ENCODE measurements at places on chromosomes 13 and 19. TPM values are rescaled to one million over a fixed set of nuclear protein-coding genes. Genes with fewer than 3 reads are reported as not detected.

Gene ZNF443
- total RNA-seq, result 2.3 TPM

Gene ZNF791
- 12.2 TPM for total RNA-seq

Gene CERS1
- total RNA-seq, result 1.5 TPM

Gene CAPN12
- 0.50 TPM for total RNA-seq

- no peak overlapping the region for H3K27ac ChIP-seq
- DNase-seq, result no peak
- H3K4me1 ChIP-seq, result no peaks in the 10 kb centered on the region
- H3K36me3 ChIP-seq, result no peaks in the 10 kb centered on the region
- no peak overlapping the region for H3K4me3 ChIP-seq
Measured at GRCh38 chr19:50925734-50926133, 14.5 kb upstream of the KLK4 start.

DNA sequence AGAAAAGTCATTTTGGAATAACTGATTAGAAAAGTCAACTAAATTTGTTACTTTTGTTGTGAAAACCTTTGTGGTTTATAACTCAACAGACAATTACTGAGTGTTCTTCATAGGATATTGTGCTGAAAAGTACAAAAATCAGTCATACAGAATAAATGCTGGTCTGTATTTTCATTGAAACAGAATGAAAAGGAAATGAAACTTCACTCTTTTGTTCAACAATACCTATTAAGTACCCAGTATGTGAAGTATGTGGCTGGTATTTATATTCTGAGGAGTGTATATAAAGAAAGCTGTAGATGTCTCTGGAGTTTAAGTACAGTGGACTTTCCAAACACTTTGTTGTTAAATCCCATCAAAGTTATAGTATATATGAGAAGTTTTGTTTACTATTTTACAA is 828.4 kb upstream of the ATXN8OS start:
- DNase-seq, result no peak
- no peaks in the 10 kb centered on the region for H3K27me3 ChIP-seq
- no peaks in the 10 kb centered on the region for H3K36me3 ChIP-seq
- no peak overlapping the region for H3K4me3 ChIP-seq

- H3K4me1 ChIP-seq, result no peaks in the 10 kb centered on the region
- no peak overlapping the region for H3K27ac ChIP-seq
- no peak for DNase-seq
- no peaks in the 10 kb centered on the region for H3K36me3 ChIP-seq
- no peak overlapping the region for H3K4me3 ChIP-seq
- no peaks in the 10 kb centered on the region for H3K27me3 ChIP-seq
Measured at GRCh38 chr19:8245869-8246835, 37.0 kb downstream of the CERS4 start.

DNA sequence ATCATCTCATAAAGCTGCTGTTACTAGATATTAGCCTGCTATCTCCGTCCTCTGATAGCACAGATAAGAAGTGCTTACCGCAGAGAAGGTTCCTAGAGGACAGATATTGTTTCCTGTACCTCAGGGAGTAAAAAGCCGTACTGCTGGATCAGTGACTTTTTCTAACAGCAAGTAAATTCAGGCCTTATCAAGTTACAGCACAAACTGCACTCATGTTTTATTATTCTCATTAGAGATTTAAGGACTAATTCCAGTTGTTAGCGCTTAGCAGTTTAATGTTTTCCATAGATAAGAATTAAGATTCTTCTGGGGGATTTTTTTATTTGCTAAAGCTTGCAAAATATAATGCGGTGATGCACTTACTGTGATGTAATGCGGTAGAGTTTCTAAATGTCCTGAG is 119.0 kb upstream of the OBI1 start:
- no peak for DNase-seq
- no peaks in the 10 kb centered on the region for H3K4me1 ChIP-seq
- H3K36me3 ChIP-seq, result no peaks in the 10 kb centered on the region
- H3K27ac ChIP-seq, result no peak overlapping the region

- no peaks in the 10 kb centered on the region for H3K36me3 ChIP-seq
- H3K27me3 ChIP-seq, result no peaks in the 10 kb centered on the region
- H3K4me3 ChIP-seq, result no peak overlapping the region
- no peak overlapping the region for H3K27ac ChIP-seq
- H3K4me1 ChIP-seq, result no peaks in the 10 kb centered on the region
Measured at GRCh38 chr13:26310003-26310402, 56.1 kb downstream of the CDK8 start.

DNA sequence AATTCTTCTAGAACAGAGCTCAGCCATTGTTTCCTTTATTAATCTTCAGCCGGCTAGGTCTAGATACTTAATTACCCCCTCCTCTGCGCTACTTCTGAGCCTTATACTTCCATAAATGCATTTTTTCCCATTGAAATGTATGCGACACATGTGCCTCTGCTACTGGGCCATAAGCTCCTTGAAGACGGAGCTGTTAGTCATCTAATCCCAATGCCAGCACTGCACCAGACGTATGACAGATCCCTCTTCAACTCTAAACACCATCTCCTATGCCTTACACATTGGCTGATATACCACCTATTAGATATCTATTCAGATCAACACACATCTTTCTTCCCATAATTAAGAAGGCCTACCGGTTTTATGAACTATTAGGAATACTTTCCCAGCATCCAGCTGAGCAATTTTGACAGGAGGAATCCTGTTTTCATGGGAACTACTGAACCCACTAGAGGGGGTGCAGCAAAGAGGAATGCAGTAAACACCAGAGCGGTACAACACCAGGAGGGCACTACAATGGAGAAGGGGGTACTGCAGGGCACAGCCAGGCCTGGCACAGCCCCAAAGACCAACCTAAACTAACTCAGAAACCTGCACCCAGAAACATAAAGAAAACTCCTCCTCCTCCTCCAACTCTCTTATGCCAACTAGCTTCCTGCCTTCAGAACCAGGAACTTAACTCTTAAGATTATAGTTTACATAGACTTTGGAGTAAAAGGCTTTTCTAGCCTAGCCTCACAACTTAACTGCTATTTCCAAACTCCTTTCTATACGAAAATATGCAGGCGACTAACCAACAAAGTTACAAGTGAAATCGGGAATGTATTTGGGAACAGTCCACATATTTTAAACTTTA is 18.7 kb downstream of the STK24 start:
- no peak overlapping the region for H3K27ac ChIP-seq
- H3K27me3 ChIP-seq, result no peaks in the 10 kb centered on the region
- H3K4me1 ChIP-seq, result peaks cover 6% of the 10 kb centered on the region
- H3K36me3 ChIP-seq, result no peaks in the 10 kb centered on the region
- DNase-seq, result peak; percentile 74
- no peak overlapping the region for H3K4me3 ChIP-seq

GRCh38 chr19:42217520-42218437 is at the start of gene DEDD2:
TSS of gene DEDD2 (minus strand) at chr19:42217677. CDS start at chr19:42217007, 670 bp downstream.
- peak; percentile 97 for DNase-seq
- H3K27ac ChIP-seq, result peak within 1 kb of the TSS; percentile 98
- H3K4me1 ChIP-seq, result peaks cover 8% of the 10 kb centered on the region
- peak within 1 kb of the TSS; percentile 65 for H3K4me3 ChIP-seq

DNA sequence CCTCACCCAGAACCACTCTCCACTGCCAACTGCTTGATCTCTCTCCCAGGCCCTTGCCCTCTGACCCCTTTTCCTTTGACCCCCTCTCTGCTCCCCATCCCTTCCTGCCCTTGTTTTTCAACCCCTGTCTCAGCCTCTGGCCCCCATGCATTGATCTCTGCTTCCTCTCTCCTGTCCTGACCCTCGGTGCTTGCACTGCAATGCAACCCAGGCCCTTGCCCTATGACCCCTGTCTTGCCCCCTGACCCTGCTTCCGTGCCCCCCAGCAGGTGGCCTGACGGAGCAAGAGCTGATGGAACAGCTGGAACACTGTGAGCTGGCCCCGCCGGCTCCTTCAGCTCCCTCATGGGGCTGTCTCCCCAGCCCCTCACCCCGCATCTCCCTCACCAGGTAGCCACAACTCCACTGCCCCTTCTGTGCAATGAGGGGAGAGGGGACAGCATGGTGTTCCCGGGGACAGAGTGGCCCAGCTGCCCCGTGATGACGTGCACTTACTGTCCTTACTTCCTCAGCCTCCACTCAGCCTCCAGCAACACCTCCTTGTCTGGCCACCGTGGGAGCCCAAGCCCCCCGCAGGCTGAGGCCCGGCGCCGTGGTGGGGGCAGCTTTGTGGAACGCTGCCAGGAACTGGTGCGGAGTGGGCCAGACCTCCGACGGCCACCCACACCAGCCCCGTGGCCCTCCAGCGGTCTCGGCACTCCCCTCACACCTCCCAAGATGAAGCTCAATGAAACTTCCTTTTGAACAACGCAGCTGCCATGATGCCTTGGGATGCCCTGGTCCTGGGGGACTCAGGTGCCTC is 10.5 kb upstream of the LTBP4 start:
- no peak overlapping the region for H3K27ac ChIP-seq
- H3K4me3 ChIP-seq, result no peak overlapping the region
- peaks cover 4% of the 10 kb centered on the region for H3K36me3 ChIP-seq
- no peaks in the 10 kb centered on the region for H3K27me3 ChIP-seq
- H3K4me1 ChIP-seq, result peaks cover 2% of the 10 kb centered on the region

GRCh38 chr13:103302676-103303075 is 236.5 kb upstream of the SLC10A2 start:
- DNase-seq, result peak; percentile 34
- H3K36me3 ChIP-seq, result no peaks in the 10 kb centered on the region
- no peak overlapping the region for H3K27ac ChIP-seq
- H3K4me3 ChIP-seq, result no peak overlapping the region
- H3K27me3 ChIP-seq, result no peaks in the 10 kb centered on the region
- no peaks in the 10 kb centered on the region for H3K4me1 ChIP-seq

DNA sequence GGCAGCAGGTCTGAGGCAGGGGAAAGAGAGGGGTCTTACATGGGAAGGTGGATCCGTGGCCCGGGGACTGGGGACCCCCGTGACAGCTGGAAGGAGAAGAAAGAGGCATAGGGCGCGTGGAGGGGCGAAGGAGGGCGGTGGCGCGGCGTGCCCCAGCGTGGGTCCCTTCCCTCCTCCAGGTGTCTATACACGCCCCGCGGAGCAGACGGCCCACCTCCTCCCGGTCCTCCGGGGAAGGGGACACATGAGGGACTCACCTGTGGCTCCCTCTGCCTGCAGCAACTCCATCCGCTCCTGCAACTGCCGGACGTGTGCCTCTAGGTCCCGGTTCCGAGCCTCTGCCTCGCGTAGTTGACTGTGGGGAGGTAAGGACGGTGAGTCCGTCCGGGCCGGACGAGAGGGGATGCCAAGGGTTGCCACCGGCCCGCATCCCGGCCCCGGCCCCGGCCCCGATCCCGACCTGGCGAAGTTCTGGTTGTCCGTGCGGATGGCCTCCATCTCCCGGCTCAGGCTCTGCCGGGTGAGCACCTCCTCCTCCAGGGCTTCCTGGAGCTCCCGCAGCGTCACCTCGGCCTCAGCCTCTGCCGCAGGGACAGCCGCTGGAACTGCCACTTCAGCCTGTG is 2.4 kb upstream of the SIX5 start:
- H3K4me1 ChIP-seq, result peaks cover 12% of the 10 kb centered on the region
- peaks cover 14% of the 10 kb centered on the region for H3K36me3 ChIP-seq
- H3K4me3 ChIP-seq, result no peak overlapping the region
- no peak for DNase-seq
- no peak overlapping the region for H3K27ac ChIP-seq
- H3K27me3 ChIP-seq, result no peaks in the 10 kb centered on the region

GRCh38 chr19:39705578-39706188 is 1.4 kb downstream of the LGALS14 start:
- H3K4me3 ChIP-seq, result no peak overlapping the region
- no peaks in the 10 kb centered on the region for H3K27me3 ChIP-seq
- DNase-seq, result no peak
- no peaks in the 10 kb centered on the region for H3K36me3 ChIP-seq
- no peaks in the 10 kb centered on the region for H3K4me1 ChIP-seq

DNA sequence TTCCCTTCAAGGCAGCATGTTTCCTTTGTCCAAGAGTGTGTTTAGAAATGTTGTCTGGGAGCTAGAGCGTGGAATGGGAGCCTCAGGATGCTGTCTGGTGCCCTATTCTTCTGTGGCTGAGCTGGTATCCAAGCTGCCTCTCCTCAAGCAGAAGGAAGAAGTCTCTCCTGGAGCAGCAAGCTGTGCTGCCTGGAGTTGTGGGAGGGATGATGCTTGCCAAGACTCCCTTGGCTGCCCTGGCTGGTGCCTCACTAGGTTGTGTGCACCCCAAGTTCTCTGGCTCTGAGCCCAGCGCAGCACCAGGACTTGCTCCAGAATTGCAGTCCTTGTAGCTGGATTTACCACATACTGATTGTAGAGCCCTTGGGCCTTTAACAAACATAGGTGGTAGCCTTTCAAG is 4.7 kb upstream of the CYP4F3 start:
- H3K4me1 ChIP-seq, result no peaks in the 10 kb centered on the region
- no peaks in the 10 kb centered on the region for H3K27me3 ChIP-seq
- H3K36me3 ChIP-seq, result no peaks in the 10 kb centered on the region
- DNase-seq, result no peak

Measured in fibroblast of lung (primary cell).